ENCODE measurements at places on chromosomes 16 and 17.

GRCh38 chr16:5479926-5480325 is 382.3 kb upstream of the EEF2KMT start:
- no peak for DNase-seq

- DNase-seq: no peak
These were observed 6.1 kb downstream of the RFFL start for GRCh38 chr17:35057332-35057915.

GRCh38 chr16:30383521-30383920 is 1.2 kb upstream of the SEPTIN1 start:
- no peak for DNase-seq

- peak; percentile 10 for DNase-seq
These were observed 26.2 kb downstream of the ANKRD40 start for GRCh38 chr17:50681263-50682200.

GRCh38 chr17:76428511-76428910 is 24.4 kb downstream of the UBE2O start:
- DNase-seq: no peak

DNA sequence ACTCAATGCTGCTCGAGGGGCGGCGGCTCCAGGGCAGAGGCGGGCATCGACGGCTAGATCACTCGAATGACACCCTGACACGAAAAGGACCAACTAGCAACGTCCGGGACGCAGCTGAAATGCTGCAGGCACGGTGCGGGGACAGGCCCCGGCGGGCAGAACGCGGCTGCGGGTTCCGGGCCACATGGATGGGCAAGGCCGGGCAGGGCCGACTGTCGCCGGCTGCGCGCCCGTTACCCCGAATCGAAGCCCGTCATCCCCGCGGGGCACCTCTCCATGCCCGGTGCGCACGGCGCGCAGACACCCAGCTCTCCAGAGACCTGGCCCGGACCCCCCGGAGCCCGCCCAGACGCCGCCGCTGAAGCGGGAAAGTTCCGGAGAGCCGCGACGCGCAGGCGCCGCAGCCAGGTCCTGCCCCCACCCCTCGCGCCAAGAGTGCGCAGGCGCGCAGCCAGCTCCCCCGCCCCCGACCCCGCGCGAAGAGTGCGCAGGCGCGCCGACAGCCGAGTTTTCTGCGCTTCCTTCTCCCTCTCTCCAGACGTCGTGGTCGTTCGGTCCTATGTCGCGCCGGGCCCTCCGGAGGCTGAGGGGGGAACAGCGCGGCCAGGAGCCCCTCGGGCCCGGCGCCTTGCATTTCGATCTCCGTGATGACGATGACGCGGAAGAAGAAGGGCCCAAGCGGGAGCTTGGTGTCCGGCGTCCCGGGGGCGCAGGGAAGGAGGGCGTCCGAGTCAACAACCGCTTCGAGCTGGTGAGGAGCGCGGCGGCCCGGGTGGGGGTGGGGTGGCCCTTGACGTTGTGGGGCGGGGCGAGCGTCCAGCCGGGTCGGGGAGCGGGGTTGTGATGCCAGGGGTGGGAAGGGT is at the start of gene TCF25:
TSS of gene TCF25 (plus strand) at position 484 of the 863 bp plus-strand sequence. CDS start at position 560, 76 bp downstream.
- DNase-seq: peak; percentile 79

GRCh38 chr17:73011016-73011486 is 81.4 kb downstream of the SLC39A11 start:
- no peak for DNase-seq

DNA sequence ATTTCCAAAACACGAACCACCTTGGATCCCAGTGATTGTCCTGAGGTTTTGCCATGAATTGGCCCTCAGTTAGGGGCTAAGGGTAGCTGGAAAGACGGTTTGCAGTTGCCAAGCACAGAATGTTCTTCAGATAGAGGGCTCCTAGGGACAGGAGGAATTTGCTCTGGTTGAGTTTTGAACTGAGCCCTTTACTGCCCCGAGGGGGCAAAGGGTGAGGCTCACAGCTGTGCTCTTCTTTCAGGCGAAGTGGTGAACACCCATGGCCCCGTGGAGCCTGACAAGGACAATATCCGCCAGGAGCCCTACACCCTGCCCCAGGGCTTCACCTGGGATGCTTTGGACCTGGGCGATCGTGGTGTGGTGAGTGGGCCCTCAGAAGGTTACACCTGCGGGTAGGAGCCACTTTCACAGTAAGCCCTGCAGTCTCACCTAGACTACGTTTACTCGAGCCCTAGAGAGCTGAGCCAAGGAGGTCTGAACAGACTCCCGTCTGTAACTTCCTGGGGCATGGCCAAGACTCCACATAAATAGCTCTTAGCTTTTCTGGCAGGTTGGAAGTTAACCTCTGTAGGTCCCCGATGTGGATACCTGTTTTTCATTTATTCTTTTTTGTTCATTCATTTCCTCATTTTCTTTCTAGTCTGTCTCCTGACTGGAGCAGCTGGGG is 32.5 kb downstream of the NMT1 start:
- DNase-seq: no peak

DNA sequence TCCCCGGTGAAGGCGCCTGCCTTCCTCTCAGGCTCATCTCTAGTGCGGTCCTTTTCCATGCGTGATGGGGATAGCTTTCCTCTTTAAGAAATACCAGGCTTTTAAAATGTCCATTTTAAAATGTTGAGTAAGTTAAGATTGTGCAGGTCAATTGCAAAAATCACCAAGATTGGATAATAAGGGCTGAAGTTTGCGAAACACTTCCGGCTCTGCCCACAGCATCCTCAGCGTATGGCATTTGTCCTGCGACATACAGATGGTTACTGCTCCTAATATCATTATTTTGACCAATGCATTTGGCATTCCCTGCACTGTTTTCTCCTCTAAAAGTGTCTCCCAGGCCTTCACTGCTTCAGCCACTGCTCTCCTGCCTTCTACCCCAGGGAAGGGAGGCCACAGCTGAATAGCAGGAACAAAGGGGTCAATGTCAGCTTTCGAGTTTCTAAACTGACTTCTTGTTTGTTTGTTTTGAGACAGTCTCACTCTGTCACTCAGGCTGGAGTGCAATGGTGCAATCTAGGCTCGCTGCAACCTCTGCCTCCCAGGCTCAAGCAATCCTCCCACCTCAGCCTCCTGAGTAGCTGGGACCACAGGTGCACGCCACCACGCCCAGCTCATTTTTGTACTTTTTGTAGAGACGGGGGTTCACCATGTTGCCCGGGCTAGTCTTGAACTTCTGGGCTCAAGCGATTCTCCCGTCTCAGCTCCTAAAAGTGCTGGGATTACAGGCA is 91.9 kb downstream of the CRISPLD2 start:
- no peak for DNase-seq

GRCh38 chr17:7502171-7502847 is 18.1 kb downstream of the POLR2A start:
- no peak for DNase-seq

GRCh38 chr17:74842599-74843351 is 16.9 kb downstream of the GRIN2C start:
- no peak for DNase-seq

GRCh38 chr16:74448990-74449389 is 27.7 kb upstream of the CLEC18B start:
- DNase-seq: no peak

DNA sequence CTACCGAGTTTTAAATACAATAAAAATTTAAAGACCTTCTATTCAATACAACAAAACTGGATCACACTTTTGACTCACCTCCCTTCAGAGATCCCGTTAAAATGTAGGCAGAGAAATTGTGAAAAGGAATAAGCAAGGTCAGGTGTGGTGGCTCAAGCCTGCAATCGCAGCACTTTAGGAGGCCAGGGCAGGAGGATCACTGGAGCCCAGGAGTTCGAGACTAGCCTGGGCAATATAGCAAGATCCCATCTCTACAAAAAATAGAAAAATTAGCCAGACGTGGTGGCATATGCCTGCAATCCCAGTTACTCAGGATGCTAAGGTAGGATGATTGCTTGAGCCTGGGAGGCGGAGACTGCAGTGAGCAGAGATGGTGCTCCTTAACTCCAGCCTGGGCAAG is 16.7 kb downstream of the CHST5 start:
- DNase-seq: no peak

DNA sequence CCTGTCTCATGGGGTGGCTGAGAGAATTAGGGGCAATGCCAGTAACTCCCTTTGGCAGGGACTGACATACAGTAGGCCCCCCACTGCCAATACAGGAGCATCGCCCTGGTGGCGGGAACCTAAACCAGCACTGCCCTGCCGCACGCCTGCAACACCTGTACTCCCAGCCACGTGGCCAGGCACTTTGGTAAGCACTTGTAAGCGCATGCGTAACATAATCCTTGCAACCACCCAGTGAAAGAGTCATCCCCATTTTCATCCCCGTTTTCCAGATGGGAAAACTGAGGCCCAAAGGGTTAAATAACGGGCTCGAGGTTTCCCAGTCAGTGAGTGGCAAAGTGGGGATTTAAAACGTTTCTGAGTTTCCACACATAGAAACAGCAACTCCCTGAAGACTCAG is 17.5 kb downstream of the SCN4A start:
- DNase-seq: no peak

- no peak for DNase-seq
These were observed 45.1 kb upstream of the SSTR5 start for GRCh38 chr16:1027501-1027815.

- DNase-seq: no peak
These were observed 114.9 kb upstream of the CACNG5 start for GRCh38 chr17:66720027-66720426.

- DNase-seq: no peak
These were observed 85.8 kb downstream of the ANKRD11 start for GRCh38 chr16:89404561-89404960.

GRCh38 chr16:90012991-90013745 is 6.1 kb downstream of the DBNDD1 start:
- DNase-seq: no peak
